ENCODE measurements at places on chromosomes 11 and 22.

GRCh38 chr11:134266841-134267251 is 9.3 kb upstream of the GLB1L3 start:
- DNase-seq = no peak

DNA sequence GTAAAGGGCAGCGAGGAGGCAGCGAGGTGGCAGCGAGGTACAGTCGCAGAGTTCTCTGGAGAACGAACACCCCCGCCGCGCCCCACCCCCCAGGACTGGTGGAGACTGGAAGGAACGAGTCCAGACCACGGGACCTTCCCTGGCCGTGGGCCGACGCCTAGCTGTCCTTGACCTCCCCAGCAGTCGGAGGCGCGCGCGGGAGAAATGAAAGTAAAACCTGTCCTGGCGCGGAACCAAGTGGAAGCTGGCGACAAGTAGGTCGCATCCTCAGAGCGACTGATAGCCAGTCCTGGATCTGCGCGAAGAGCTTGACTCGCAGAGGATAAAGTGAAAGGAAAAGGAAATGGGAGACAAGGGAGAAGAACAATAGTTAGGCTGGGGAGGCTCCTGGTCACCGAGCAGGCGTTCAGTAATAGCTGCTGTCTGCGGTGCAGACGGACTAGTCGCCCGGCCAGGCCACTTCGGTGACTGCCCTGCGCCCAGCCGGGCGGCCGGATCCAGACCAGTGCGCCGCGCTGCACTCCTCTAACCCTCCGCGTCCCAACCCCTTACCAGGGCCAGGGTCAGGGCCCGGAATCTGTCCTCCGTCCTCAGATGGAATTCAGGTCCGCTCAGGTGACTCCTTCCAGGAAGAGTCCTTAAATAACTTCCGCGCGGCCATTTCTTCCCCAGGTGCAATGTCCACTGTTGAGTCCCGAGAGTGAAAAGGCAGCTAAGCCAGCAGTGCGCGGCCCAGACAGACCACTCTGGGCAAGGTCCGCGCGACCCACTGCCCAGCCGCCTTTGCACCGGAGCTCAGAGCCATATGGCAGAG is 1.9 kb upstream of the ADM start:
- DNase-seq = no peak

- no peak for DNase-seq
Observed at GRCh38 chr11:45096636-45097035, 49.8 kb upstream of the PRDM11 start.

DNA sequence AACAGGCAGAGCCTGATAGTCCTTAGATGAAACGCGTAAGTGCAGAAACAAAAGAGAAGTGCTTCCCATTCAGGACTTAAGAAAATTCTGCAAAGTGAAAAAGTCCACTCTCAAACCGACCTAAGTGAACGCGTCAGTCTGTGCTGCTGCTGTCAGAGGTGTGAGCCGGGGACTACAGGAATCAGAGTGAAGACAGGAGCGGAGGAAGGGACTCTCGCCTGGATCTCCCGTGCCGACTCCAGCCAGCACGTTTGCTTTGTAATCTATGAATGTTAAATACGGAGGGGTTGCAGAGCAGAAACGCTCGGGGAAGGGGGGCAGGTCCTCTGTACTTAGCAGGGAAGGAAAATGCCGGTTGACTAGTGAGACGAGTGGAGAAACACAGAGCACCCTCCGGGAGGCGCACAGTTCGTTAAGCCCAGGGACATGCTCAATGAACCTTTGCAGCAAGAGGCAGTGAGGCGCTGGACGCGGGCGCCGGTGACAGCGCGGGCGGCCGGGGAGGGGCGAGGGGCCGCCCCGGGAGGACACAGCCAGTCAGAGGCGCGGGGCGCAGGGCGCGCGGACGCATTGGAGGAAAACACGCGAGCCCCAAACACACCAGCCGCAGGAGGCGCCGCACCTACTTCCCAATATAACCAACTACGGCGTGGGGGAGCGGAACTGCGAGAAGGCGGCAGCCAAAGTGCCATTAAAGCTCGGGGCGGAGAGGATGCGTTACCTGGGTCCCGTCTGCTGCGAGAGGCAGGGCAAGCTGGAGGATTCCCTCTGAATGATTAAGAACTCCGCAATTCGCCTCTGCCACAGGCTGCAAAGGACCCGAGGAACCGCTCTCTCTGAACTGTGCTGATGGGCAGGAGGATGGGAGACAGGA is at the start of gene CNTN5:
Gene CNTN5 (plus strand): TSS at position 598 of the 874 bp plus-strand sequence.
- no peak for DNase-seq

Measured in activated CD8-positive, alpha-beta memory T cell treated with anti-CD3 and anti-CD28 coated beads for 1 hour (primary cell).